ENCODE measurements at places on chromosomes 7 and 10. TPM values are rescaled to one million over a fixed set of nuclear protein-coding genes. Genes with fewer than 3 reads are reported as not detected.

TRDMT1 gene
- 11.6 TPM for total RNA-seq

LLCFC1 gene
- not detected for total RNA-seq

NUTM2D gene
- total RNA-seq: 2.0 TPM

TAS2R4 gene
- total RNA-seq: 1.0 TPM

GARIN1A gene
- total RNA-seq: 0.26 TPM

GATAD1 gene
- total RNA-seq: 12.4 TPM

NKX6-2 gene
- total RNA-seq: not detected

ZNF92 gene
- total RNA-seq: 17.3 TPM

MTERF1 gene
- total RNA-seq: 16.2 TPM

LIPJ gene
- total RNA-seq: not detected

EPO gene
- not detected for total RNA-seq

PNLIPRP1 gene
- total RNA-seq: not detected

TMEM72 gene
- not detected for total RNA-seq

ARHGEF35 gene
- 2.4 TPM for total RNA-seq
